Fibroblast of skin of left quadriceps (primary cell): ENCODE measurements at places on chromosomes 11 and 22.

DNA sequence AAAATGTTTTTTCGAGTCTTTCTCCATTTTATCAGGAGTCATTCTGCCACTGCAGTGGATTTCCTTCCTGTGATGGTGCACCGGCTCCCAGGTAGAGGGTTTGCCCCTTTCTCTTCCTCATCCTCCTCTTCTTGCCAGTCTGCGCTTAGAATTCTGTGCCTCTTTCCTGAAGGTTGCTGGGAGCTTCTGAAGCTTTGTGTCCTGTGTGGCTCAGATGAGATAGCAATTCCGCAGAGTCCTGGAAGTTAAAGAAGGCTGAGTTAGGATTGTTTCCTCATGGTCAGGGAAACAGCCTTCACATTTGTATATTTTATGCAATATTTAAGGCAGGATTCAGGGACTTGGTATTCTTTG, 264 bp downstream of the BCO2 start:
- no peak for DNase-seq

GRCh38 chr11:33891714-33892327, at the start of gene LMO2:
Gene LMO2, minus strand, starts transcription at chr11:33892076. Its CDS starts 22,360 bp downstream, at chr11:33869716.
- DNase-seq: no peak

DNA sequence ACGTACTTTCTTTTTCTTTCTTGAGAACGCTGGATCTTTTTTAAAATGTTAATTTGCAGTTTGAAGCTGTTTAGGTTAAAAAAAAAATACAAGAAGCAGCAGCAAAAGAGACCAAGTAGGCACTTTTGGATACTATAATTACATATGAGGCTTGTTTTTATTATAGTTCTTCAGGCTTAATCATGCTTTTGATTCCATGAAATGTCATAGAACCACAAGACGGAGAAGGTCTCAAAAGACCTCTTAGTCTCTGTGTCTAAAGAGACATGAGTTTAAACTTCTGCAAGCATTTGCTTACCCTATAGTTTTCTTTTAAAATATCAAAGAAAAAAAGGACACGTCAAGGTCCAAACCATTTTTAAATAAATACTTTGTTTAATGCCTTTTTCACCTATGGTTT, 18.8 kb upstream of the MMP20 start:
- no peak for DNase-seq

- DNase-seq: peak; percentile 37
Measured at GRCh38 chr11:110971140-110971539, 258.9 kb upstream of the ARHGAP20 start.

- no peak for DNase-seq
Measured at GRCh38 chr11:132913295-132913694, 619.0 kb downstream of the OPCML start.

- DNase-seq: peak; percentile 84
Measured at GRCh38 chr11:79055856-79056631, 384.8 kb downstream of the TENM4 start.

DNA sequence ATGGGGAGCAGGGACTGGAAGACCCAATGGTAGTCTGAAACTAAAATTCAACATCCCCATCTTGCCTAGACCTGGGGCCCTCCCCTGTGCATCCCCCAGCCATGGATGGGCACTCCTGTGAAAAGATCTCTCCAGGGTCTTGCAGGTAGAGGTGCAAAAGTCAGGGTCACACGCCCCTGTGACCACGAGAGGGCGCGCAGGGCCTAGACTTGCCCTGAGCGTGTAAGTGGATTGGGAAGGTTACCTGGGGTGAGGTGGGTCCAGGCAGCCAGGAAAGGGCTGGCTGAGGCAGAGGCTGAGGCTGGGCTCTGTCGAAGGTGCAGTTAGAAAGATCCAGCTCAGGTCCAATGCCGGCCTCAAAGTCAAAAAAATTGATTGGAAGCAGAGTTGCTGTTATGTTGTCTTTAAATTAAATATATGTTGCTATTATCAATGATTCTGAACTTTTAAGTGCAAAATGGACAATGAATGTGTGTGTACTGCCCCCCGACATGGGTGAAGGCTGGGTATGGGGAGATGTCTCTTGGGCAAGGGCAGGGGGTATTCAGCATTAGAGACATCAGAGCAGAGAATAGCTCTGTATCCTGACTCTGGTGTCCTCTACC, 4.8 kb upstream of the POU2F3 start:
- no peak for DNase-seq

DNA sequence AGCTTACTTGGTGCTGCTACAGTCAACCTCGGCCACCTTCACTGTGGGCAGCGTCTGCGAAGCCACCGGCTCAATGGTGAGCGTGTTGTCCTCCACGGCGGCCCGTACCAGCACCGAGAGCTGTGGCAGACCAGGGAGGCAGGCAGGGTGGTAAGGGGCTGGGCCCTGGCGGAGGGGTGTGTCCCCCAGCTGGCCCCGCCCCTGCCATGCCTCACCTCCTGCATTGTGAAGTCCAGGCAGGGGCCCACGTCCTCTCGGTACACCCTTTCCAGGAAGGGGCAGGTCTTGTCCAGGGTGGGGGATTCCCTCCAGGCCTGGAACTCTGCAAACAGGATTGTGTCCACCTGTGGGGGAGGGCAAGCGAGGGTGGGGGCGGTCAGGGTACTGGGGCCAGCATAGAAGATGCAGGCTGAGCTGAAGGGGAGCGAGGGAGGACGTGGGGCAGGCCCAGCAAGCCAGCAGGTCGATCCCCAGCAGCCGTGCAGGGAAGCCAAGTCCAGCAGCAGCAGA, 12.8 kb downstream of the RAB3IL1 start:
- no peak for DNase-seq

GRCh38 chr11:117733316-117733715, 63.7 kb downstream of the DSCAML1 start:
- DNase-seq: no peak

DNA sequence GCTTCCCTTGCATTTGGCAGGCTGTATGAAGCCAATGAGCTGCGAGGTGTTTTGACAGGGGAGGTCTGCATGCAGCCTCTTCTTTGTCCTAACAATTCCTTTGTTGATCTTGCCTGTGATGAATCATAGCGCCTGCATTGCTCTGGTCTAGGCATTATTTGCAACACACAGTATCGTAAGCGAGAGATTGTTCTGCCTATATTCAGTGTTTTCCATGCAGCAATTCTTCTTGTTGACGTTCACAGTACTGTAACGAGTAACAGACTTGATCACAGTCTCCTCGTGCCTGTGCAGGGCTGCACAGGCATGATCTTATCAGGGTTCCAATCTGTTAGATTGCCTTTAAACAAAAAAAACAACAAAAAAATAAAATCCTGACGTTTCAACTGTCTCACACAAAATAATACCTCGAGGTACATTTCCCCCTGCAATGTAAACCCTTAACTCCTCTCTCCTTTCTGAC, 13.9 kb upstream of the ADSL start:
- no peak for DNase-seq

DNA sequence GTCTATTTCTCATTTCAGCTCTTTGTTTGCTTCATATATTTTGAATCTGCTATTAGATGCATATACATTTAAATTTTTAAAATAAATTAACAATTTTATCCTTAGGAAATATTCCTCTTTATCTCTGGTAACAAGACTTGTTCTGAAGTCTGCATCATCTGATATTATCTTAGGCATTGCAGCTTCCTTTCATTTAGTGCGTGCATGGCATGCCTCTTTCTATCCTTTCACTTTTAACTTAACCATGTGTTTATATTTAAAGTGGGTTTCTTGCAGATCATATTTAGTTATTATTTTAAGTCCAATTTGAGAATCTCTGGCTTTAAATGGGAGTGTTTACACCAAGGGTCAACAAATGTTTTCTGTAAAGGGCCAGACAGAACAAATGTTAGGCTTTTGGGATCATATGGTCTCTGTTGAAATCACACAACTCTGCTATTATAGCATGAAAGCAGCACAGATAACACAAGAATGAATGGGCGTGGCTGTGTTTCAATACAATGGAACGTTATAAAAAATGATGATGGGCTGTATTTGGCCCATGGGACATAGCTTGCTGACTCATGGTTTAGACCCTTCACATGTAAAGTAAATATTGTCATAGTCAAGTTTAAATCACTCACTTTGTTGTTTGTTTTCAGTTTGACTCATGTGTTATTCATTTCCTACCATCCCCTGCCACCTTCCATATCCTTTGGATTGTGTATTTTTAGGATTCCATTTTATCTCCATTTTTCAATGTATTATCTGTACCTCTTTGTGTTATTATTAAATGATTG, 83.9 kb upstream of the SNX19 start:
- peak; percentile 80 for DNase-seq

- DNase-seq: no peak
Measured at GRCh38 chr11:3137486-3138177, 27.5 kb downstream of the OSBPL5 start.

DNA sequence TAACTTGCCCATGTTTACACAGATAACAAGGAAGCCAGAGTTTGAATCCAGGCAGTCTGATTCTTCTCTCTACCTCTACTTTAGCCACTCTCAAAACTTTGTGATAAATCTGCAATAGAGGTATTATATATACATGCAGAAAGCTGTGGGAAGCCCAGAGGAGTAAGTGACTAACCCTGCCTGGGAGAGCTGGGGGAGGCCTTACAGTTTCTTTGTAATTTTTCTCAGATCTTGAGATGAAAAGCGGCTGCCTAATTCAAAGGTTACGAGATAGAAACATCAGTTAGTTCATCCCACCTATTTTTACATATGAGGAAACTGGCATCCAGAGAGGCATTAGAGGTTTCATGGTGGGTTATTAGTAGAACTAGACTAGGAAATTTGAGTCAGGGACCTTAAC, 4.9 kb downstream of the STIM1 start:
- no peak for DNase-seq

DNA sequence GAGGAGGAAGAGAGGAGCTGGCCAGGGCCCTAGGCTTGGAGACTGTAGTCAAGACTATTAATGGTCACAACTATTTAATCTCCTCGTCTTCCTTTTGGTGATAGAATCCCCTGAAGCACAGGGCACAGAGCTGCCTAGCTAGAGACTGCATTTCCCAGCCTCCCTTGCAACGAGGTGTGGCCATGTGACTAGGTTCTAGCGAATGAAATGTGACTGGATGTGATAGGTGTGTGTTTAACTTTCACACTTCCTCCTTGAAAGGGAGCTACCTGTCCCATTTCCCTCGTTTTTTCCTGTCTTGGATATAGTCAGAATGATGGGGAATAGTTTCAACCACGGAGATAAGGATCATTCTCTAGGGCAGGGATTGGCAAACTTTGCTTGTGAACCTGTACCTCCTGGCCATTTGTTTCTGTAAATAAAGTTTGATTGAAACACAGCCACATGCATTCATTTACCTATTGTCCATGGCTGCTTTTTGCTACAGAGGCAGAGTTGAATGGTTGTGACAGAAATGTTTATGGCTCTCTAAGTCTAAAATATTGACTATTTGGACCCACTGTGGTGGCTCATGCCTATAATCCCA, 313.5 kb downstream of the MIAT start:
- no peak for DNase-seq

DNA sequence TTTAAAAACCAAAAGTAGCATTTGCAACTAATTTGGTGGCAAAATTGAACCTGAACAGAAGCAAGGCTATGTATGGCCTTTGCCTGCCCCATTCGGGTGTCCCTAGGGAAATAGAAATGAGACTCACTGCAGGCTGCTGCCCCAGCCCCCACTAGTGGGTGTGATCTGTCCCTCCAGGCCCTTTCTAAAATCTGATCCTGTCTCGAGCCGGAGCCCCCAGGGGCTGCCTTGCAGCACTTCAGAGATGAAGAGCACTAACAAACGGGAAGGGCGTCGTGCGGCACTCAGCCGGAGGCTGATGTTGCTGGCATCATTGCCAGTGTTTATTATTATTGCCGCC, 43.2 kb downstream of the CD82 start:
- DNase-seq: no peak

GRCh38 chr11:3796346-3796745, 1.0 kb downstream of the NUP98 start:
- no peak for DNase-seq

- peak; percentile 1 for DNase-seq
Measured at GRCh38 chr11:36657610-36658267, 59.7 kb upstream of the RAG2 start.

DNA sequence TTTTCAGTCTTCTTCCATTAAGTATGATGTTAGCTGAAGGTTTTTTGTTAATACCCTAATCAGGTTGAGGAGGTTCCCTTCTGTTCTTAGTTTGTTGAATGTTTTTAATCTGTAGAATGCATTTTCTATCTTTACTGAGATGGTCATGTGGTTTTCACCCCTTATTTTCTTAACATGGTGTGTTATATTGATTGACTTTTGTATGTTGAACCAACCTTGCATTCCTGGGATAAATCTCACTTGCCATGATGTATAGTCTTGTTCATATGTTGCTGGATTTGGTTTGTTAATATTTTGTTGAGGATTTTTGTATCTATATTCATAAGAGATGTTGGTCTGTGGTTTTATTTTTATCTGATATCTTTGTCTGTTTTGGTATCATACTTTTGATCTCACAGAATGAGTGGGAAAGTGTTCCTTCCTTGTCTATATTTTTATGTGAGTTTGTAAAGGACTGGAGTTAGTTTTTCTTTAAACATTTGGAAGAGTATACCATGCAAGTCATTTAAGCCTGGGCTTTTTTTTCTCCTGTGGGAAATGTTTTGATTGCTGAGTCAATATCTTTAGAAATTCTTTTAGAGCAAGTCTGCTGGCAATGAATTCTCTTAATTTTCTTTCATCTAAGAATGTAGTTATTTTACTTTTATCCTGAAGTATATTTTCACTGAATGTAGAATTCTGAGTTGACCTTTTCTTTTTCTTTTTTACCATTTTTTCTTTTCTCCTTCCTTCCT, 5.5 kb upstream of the P4HA3 start:
- DNase-seq: no peak

GRCh38 chr22:47367993-47368945, 605.8 kb downstream of the TBC1D22A start:
- DNase-seq: no peak

GRCh38 chr11:93783765-93784144, 327 bp upstream of the MED17 start:
- no peak for DNase-seq

- no peak for DNase-seq
Measured at GRCh38 chr11:116527180-116527991, 245.4 kb downstream of the BUD13 start.

DNA sequence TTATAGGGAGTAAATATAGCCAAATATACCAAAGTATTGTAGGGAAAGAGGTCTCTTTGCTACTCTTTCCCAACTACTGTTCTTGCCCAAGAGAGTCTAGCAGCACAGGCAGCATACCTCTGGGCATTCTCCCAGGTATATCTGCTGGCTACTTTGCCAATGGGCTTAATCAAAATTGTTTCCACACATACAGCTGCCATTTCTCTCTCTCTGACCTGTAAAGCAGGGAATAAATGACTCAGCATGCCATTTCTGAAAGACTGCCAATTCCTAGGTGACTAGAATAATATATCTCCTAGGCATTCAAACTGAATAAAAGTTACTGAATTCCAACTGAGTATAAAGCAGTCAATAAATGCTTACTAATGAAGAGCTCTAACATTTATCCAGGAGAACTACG, 44.6 kb downstream of the RDX start:
- no peak for DNase-seq

GRCh38 chr11:27216270-27217149, 146.5 kb downstream of the CCDC34 start:
- DNase-seq: no peak

DNA sequence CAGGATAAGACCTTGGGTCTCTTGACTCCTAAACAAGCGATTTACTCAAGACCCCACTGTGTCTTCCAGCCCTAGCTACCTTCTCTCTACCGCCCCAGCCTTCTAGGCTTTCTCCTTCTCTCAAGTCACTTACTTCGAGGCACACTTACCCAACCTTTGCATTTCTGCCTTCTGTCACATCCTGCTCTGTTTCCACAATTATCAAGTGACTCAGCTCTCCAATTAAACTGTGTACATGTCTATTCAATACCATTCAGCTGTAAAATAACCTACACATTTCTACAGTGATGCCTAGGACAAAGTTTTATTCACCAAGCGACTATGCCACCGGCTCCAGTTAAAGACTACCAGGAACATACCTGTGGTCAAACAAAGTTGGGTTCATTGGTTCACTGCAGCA, 69.0 kb downstream of the LARGE1 start:
- no peak for DNase-seq
